ENCODE measurements at places on chromosomes 3 and 15.

GRCh38 chr15:101613130-101614000 lies 38.8 kb downstream of the TM2D3 start:
- DNase-seq = peak; percentile 40

GRCh38 chr3:194736896-194737600 lies 51.4 kb downstream of the FAM43A start:
- DNase-seq = no peak

DNA sequence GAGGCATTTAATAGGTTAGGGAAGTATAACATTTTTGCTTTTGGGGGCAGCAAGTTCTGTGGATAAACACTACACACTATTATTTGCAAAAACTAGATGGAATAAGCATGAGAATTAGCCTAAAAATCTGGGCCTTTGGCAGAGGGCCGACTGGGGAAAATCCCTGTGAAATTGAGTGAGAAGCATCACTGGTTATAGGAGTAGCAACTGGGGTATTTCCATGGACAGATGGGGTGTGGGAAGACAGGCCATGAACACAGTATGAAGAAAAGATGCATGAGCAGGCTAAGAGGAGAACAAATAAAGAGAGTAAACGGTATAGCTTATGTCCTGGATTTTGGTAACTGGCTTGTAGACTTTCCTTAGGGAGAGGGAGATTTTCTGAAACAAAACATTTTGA lies 32.9 kb upstream of the CSPG5 start:
- no peak for DNase-seq

- DNase-seq = no peak
These were observed 11.3 kb upstream of the LIMD1 start for GRCh38 chr3:45583021-45583851.

GRCh38 chr15:70474471-70475406 lies 288.6 kb downstream of the UACA start:
- peak; percentile 93 for DNase-seq

DNA sequence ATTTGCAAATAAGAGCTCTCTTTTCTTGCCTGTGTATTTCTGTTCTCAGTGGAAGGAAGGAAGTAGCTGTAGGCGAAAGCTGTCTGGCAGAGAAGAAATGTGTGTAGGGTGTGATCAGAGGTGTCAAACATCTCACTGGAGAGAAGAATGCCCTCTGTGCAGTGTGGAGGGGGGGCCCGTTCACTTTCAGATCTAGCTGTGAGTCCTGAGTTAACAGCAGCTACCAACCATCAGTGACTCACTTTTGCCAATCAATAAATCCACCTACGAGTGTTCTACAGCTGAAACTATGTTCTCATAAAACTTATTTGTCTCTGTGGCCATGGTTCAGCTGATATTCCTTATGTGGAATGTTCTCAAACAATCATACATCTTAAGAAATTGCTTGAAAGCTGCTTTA lies 103.7 kb downstream of the FRMD4B start:
- DNase-seq = no peak

GRCh38 chr3:98821063-98821462 lies 57.9 kb downstream of the ST3GAL6 start:
- no peak for DNase-seq

- peak; percentile 51 for DNase-seq
These were observed 4.1 kb upstream of the GCSAM start for GRCh38 chr3:112136959-112137693.

GRCh38 chr3:158573714-158574113 lies 2.7 kb downstream of the MLF1 start:
- peak; percentile 5 for DNase-seq

DNA sequence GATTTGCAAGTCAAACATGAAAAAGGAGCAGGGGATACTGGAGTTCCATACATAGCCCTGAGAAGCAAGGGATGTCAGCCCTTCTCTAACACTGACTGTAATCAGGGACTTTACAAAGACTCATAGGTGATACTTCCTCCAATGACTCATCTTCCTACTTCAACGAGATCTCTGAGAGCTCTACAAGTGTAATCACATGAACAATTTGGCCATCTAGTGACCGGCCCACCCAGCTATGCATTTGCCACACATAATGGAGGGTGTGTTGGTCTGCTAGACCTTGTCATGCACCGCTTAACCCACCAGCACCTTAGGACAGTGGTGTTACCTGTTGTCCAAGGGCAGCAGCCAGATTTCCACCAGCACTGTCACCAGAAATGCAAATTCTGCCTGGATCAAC lies 75.3 kb downstream of the NCEH1 start:
- peak; percentile 53 for DNase-seq

DNA sequence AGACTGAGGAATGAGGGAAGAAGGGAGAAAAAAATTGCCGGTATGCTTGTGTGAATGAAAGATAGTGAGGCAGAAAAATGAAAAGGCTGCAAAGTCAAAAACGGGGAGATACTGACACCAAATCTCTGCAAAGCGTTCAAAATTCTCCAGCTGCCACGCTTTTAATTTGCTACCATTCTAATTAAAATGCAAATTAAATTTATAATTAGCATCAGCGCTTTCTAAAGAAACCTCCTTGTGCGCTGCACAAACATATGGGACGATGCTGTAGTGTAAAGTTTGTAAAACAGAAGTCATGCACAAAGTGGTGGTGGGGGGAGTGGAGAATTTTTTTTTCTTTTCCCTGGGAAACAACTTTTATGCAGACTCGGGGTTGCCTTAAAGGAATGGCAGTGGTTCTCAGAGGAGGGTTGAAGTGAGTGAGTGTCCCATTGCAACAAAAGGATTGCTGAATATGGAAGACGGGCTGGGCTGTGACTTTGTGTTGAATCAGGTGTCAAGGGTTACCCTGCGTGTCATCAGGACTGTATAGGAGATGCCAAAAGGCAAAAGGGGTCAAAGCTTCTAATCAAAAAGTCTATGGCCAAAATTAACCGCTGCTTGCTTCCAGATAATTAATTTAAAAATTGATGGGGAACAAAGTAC lies 472.2 kb downstream of the NR2F2 start:
- DNase-seq = no peak

GRCh38 chr3:128787256-128788253 lies 61.6 kb downstream of the RAB7A start:
- DNase-seq = peak; percentile 94

DNA sequence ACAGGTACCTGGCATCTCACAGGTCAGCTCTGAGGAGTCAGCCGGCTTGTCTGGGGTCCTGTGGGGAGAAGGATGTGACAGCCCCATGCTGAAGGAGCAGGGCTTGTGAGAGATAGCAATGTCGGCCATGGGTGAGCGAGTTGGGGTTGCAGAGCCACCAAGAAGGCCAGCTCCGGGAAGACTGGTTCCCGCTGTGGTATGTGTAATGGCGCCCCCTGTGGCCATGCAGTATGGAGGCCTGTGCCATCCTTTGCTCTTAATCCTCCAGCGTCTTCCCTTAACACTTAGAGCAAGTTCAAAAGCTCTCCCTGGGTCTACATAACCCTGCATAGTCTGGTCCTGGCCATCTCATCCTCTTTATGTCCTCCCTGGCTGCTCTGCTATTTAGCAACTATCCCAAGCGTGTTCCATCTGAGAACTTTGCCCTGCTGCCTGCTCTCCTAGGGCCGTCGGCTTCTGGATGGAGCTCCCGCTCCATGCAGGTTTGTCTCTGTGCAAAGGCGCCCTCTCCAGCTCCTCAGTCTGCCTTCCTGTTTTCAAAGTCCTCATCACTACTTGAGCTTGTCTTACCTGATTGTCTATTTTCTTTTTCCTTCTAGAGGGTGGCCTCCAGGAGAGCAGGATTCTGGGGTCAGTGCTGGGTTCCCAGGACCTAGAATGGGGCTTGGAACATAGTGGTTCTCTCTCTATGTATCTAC lies 40.8 kb upstream of the IQCF6 start:
- no peak for DNase-seq

DNA sequence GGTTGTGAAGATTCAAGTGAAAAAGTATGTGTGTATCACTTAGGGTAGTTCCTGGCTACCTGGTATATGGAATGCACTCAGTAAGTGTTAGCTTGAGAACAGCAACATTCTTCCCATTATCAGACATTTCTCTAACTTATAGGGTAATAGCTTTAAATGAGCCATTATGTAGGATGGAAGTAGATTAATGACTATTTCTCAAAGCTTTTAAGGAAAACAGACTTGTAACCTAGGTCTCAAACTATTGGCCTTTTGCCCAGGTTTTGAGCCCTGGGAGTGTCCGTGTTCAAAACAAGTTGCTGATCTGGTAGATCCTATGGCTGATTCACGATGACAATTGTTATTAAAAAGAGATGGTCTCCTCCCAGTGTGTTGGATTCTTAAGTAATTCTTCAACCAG lies 129.1 kb upstream of the UMPS start:
- DNase-seq = no peak

- peak; percentile 50 for DNase-seq
These were observed at the start of gene AVEN for GRCh38 chr15:34038871-34039789. Gene AVEN, minus strand, starts transcription at chr15:34039204. Its CDS starts 158 bp downstream, at chr15:34039046.

DNA sequence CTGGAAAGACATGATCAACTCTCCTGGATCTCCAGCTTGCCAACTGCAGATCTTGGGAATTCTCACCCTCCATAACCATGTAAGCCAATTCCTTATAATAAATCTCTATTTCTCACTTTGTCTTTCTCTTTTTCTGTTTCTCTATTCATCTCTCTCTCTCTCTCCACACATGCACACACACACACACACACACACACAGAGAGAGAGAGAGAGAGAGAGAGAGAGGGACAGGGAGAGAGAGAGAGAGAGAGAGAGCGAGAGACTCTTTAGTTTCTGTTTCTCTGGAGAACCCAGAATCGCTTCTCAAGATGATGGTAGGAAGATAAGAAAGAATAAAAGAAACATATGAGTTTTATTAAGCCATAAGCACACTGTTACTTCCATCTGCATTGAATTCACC lies 111.9 kb downstream of the BCHE start:
- no peak for DNase-seq

DNA sequence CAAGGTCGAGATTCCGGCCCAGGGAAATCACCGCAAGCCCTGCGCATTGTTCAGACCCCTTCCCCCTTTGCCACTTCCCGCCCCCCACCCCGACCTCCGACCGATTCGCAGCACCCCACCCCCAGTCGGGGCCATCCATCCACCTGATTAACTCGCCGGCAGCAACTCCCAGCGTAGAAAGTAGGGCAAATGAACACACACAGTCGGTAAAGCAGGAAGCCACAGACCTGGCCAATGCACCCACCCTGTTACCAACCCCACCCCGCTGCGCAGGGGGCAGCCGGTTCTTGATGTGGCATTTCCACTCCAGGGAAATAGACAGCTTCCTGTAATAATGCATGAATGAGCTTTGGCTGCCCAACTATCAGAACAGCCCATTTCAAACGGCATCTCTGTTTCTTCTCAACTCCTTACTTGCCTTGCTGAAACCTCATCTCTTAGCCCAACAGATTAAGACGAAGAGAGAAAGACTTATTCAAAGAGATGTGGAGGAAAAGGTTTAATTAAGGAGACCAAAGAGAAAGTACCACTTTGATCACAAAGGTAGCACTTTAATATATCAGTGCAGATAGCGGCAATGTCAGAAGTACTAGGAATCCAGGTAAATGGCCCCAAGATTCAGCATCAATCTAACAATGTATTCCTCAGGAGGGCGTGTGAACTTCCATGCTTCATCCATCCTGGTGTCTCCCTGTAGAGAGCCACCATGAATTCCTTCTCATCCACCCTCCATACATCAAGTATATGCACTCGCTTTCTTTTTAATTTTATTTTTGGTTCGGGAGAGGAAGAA lies 1.9 kb downstream of the TNIK start:
- DNase-seq = no peak

DNA sequence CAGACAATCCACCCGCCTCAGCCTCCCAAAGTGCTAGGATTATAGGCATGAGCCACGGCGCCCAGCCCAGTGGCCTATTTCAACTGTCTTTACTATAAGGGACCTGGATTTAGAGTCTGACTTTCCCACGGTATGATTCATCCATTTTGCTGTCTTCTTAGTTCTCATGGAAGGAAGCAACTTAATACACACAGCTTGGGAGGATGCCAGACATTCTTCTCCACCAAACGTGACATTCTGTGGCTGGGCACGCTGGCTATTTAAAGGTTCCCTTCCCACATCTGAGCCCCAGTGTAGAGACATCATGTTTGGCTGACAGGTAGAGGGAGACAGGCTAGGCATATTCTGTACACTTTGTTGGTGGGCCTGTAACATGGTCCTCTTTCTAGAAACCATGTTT lies 26.2 kb downstream of the FAM43A start:
- DNase-seq = peak; percentile 99

GRCh38 chr15:64285871-64286270 lies 70.1 kb downstream of the CSNK1G1 start:
- no peak for DNase-seq

DNA sequence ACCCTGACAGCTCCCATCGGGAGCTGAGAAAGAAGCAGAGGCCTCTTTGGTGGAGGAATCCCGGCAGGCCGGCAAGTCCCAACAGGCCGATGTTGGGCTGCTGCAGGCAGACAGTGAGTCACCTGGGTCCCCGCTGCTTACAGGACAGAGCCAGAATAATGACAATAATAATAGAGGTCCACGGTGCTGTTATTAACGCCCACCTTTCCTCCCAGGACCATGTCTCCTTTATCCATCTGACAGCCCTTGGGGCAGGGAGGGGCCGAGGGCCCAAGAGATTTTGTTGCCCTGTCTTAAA lies 29.3 kb upstream of the MAGEF1 start:
- DNase-seq = no peak

DNA sequence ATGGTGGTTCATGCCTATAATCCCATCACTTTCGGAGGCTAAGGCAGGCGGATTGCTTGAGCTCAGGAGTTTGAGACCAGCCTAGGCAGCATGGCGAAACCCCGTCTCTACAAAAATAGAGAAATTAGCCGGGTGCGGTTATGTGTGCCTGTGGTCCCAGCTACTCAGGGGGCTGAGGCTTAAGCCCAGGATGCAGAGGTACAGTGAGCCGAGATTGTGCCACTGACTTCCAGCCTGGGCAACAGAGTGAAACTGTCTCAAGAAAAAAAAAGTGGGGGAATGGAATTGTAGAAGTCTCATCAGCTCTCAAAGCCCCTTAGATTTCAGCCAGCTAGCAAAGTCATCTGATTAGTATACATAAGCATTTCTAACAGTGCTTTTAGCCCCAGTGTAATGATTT lies 33.2 kb downstream of the TIPARP start:
- DNase-seq = no peak

DNA sequence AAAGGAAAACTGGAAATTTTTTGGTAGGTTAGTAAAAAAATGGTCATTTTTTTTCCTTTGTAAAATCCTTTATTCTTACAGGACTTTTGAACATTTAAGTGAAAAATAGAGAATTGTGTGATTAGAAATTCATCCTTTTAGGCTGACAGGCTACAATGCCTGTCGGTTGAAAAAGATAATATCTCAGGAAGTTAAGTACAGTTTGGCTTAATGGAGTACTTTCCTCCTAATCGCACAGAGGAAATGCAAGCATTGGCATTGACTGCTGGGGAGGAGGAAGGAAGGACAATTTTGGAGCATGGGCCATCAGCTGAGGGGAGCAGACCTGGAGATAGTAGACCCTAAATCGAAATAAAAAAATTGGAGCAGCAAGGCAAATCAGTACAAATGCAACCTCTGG lies 135.1 kb upstream of the ICE2 start:
- no peak for DNase-seq

Measured in iris pigment epithelial cell (primary cell).